ENCODE measurements at places on chromosomes 12 and 14.

DNA sequence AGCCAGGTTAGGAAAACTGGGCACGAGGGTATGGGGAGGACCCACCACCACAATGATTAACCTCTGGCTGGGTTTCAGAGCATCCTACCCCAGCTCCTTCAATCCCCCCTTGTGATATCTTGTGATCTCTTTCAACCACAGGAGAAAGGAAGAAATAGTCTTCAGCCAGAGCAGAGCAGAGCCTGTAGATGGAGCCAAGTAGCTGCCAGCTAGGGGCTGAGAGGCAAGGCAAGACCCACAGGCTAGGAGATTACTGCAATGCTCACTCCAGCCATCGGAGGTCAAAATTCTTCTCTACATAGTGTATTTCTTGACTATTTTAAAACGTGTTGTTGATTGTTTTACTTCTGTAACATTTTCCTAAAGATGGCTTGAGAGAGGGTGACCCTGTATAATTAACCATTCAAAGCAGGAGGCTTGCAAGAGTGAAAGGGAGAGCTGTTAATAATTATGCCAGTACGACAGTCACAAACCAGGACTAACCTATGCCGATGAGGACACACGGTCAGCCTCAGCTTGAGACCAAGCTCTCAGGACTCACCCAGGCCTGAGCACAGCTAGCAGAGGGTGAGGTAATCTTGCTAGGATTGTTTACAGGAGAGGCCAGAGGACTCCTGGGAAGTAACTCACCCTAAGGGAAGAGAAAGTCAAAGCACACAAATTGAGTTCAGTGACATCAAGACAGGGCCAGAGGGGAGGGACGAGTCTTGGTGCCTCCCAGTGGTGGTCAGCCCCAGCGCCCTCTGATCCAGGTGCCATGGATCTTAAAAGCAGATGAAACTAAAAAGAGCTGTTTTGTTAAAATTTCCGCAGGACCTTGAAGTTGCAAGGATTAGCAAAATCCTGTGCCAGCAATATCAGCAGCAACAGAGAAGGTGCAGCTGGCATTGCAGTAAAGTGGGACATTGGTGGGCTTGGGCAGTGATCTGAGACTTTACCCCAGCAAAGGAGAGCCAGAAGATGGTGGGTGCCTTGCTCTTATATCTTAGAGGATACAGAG is 29.8 kb upstream of the CDKN3 start:
- peak; percentile 70 for DNase-seq

DNA sequence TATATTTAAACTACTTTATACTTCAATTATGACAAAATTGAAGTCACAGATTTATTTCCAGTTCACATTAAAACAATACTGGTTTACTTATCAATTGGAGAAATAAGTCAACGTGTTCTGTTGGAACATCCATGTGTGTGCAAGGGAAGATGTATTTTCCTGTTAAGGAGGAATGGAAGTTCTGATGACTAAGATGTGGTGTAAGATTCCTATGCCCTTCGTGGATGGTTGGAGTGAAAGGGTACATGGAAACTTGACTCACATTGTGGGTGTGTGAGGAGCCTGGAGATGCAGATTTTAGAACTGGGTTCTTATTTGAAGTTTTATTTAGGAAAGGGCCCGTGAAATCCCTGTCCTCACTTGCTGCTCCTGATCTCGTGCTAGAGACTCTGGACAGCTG is 95.3 kb downstream of the CATSPERB start:
- no peak for DNase-seq

DNA sequence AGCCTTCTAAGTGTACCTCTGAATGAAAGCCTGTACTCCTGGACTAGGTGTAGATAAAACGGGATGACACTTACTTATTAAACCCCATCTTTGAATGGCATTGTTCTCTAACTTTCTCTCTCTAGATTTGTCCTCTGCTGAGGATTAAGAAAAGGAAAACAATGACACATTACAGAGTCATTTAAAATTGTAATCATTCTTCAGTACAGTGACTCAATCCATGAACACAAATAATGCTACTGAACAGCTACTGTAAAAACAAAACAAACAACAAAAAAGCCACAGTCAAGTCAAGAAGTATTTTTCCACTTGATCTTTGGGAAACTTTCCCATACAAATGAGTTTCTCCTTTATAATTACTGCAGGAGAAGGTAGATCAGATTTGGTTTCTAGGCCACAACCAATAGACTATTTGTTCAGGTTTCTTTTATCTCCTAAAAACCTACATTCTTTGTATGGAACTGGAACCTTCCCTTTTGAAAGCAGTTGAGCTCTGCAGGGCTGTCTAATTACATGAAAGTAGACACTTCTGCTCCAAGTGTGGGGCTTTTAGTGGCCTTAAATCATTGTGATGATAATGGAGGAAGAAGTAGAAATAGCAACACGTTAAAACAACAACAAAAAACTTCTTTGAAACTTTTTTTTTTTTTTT is 219.1 kb downstream of the ESR2 start:
- DNase-seq = no peak

GRCh38 chr12:96427269-96427729 is 27.1 kb upstream of the CDK17 start:
- DNase-seq = peak; percentile 68

DNA sequence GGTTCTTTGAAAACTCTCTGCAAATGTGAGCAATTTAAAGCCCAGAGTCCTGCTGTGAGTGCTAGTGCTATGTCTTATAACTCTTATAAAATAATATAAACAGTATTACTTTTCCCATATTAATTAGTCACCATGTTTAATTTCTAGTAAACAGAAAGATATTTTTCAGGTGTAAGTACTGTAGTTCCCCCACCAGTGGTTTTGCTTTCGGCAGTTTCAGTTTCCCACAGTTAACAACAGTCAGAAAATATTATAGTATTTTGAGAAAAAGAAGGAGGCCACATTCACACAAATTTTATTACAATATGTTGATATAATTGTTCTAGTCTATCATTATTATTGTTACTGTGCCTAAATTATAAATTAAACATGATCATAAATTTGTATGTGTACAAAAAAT is 800.5 kb downstream of the LRFN5 start:
- no peak for DNase-seq

DNA sequence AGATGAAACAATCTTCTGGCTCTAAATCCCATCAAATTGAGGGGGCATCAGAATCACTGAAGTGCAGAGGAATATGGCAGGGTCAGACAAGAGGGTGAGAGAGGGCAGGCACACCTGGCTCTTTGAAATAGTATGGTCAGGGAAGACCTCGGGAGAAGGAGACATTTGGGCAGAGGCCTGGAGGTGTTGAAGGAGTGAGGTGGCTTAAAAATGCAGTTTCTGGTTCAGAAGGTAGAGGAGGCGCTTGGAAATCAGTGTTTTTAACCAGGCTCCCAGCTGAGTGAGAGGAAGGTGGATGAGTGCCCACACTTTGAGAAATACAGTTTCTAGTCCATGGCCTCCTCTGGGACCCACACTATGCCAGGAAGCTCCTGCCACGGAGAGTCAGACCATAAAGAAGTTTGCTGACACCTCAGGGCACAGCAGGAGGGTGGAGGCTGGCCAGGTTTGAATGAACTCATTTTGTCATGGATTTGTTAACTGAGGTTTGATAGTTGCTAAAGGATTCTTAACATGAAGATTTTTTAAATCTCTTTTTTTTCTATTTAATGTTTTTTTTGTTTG is 20.1 kb downstream of the NID2 start:
- no peak for DNase-seq

GRCh38 chr14:81169711-81170103 is 51.1 kb downstream of the GTF2A1 start:
- no peak for DNase-seq

GRCh38 chr14:59918824-59919569 is 947 bp upstream of the LRRC9 start:
- peak; percentile 58 for DNase-seq

- no peak for DNase-seq
These were observed 4.5 kb upstream of the TMEM233 start for GRCh38 chr12:119589097-119589496.

GRCh38 chr12:44873898-44874297 is 2.2 kb downstream of the NELL2 start:
- no peak for DNase-seq

DNA sequence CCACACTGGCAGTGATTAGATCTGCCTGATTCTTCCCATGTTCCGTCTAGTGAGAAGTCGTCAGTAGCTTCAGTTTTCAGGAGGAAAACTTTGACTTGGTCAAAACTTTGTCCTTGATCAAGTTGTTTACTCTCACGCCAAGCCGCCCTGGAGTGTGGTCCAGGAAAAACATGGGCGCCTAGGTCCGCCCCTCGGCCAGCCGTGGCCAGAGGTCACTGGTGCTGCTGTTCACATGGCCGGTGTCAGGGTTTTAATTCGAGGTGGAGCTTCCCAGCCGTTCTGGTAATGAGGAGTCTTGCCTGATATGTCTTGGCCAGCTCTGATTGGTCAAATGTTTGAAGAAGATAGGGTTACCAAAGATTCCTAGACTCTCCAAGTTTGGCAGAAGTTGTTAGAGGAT is 71.5 kb downstream of the PPP2R5C start:
- DNase-seq = no peak

GRCh38 chr14:105862581-105863239 is 336.3 kb downstream of the TMEM121 start:
- peak; percentile 58 for DNase-seq

DNA sequence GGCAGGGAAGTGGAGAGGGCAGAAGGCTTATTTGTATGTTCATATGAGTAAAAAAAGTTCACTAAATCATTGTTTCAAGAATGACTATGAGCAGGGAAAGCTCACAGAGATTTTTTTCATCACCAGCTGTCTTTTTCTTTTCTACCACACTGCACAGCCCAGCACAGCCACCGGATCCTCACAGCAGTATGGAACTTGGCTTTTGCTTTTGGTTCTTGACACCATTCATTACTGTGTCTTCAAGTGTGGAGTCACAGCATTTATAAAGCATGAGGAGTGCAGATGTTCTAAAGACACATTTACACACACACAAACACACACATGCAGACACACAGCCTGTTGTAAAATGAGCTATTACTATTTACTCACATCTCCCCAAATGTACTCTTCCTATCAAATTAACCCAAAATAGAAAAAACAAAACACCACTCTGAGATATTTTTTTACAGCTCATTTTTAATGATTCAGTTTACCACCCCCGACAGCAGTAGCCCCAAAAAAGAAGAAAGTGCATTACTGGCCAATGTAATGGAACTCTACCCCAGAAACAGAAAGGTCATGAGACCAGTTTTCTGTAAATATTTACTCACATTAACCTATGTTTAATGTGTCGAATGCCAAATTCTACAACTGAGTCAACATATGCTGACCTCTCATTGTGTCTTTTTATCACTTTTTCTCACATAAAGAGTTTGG is 60.5 kb downstream of the BTG1 start:
- DNase-seq = no peak

DNA sequence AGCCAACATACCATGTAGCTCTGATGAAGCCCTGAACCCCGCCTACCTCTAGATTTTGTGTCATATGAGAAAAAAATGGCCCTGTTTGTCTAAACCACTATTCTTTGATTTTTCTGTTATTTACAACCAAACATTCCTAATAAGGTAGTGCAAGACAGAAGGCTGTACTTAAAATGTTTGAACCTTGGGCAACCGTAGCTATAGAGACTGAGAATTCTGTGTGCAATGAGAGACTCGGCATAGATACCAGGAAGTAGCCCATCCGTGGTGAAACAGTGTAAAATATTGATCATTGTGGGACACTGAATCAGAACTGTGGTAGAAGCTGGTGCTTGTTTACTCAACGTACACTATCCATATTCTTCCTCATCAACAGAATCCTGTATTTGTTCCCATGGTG is 86.5 kb upstream of the TMCC3 start:
- no peak for DNase-seq

DNA sequence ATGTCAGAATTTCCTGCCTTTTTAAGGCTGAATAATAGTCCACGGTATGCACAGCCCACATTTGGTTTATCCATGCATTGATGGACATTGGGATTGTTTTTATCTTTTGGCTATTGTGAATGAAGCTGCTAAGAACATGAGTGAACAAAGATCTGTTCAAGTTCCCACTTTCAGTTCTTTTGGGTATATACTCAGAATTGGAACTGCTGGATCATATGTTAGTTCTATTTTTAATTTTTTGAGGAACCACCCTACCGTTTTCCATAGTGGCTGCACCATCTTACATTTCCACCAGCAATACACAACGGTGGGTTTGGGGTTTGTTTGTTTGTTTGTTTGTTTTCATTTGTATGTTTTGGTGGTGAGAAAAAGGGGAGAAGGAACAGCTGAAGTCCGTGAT is 6.4 kb downstream of the GPR68 start:
- DNase-seq = no peak

- no peak for DNase-seq
These were observed 178.4 kb downstream of the KCNA5 start for GRCh38 chr12:5222011-5222461.

DNA sequence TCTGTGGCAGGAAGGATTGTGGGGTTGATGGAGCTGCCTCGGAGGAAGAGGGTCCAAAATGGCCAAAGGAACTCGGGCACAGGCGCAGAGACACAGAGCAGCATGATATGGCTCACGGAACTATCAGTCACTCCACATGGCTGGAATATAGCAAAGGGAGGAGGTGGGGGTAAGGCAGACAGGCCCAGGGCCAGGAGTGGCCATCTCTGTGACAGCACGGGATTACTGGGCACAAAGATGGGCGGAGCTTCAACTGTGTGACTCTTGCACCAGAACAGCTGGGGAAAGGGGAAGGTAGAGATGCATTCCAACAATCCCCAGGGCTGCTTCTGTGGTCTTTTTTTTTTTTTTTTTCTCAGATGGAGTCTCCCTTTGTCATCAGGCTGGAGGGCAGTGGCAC is 24.8 kb upstream of the EML1 start:
- no peak for DNase-seq

DNA sequence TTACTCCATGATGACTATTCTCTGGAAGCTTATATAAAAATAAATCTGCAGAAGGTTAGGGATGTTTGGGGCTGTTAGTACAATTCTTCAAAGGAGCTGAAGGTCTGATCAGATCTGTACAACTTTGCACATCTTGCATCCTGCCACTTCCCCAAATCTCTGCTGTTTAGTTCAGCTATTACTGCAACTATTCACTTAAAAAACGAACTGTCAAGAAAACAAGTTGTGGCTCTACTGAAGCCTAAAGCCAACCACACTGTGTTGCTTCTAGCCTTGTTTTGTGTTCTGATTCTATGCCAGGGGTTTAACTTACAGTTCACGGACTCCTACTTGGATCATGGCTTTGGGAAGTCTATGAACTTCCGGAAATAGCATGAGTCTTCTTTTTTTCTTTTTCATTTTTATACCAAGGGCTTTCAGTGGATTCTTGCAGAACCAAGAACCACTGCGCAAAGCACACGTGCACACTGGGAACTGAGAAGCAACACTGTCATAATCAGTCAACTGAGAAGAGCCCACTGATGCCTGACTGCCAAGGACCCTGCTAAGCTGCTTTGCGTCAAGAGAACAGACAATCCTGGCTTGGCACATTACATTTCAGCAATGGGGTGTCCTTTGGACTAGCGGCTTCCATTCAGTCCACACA is 66.3 kb upstream of the EEA1 start:
- DNase-seq = no peak

- peak; percentile 96 for DNase-seq
These were observed at the start of gene PSMB5 for GRCh38 chr14:23034498-23035302. PSMB5 (minus strand) TSS chr14:23034900; CDS start chr14:23034881, 19 bp downstream.

GRCh38 chr12:109736552-109737108 is 23.0 kb downstream of the FAM222A start:
- DNase-seq = peak; percentile 73

Measured in activated CD4-positive, alpha-beta T cell treated with anti-CD3 and anti-CD28 coated beads, Interleukin-2, amount 10 ng/mL, durations not matched to agents 24 days and 14 days (primary cell).